DMS 273 treated with DMSO at 0.1 percent for 48 hours (cell line): ENCODE measurements at places on chromosomes 3 and 15.
A peak's percentile ranks its signal among the peaks of the same experiment; 100 is the strongest.

- DNase-seq, result peak; percentile 86
These were observed 801 bp downstream of the ARHGAP31 start for GRCh38 chr3:119294696-119295671.

DNA sequence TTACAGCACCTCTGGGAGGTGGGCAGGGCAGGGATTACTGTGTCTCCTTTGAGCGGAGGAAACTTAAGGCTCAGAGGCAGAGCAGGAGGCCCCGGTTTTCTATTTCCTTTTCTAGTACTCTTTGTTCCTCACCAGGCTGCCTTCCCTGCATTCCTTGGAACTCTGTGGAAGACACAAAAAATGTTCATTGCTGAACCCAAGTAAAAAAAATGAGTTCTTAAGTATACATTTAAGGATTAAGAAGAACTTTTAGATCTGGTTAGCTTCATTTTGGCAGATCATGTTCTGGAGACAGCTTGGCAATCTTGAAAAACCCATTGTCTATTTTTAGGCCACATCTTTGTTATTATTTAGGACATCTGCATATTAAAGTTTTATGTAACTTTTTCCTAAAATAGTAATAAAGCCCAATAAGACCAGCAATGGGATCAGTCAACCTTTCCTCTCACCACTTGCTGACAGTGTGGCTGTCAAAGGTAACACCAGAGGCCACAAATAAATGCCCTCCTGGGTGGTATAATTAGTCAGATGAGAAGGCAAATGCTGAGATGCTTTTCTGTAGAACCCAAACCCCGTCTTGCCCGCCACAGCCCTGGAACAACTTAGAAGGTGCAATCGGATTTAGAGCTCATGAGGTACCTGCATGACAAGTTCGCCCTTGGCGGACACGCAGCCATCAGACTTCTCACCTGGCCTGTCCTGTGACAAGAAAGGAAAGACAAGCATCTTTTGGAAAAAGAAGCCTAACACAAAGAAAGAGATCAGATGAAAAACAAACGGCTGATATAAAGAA is 97.2 kb downstream of the DGKG start:
- no peak for DNase-seq

GRCh38 chr3:39284457-39284881 is 4.6 kb upstream of the CX3CR1 start:
- no peak for DNase-seq

DNA sequence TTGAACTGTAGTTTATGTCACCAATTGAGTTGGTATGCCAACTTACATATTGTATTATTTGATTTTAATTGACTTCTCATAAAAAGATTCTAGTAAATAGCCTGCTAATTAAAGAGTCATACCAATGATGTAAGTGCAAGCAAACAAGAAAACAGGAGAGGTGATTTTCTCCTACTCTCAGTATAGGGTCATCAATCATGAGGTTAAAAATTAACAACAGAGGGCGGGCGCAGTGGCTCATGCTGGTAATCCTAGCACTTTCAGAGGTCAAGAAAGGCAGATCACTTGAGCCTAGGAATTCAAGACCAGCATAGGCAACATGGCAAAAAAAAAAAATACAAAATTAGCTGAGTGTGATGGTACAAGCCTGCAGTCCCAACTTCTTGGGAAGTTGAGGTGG is 108.7 kb downstream of the MYO9A start:
- DNase-seq, result no peak

DNA sequence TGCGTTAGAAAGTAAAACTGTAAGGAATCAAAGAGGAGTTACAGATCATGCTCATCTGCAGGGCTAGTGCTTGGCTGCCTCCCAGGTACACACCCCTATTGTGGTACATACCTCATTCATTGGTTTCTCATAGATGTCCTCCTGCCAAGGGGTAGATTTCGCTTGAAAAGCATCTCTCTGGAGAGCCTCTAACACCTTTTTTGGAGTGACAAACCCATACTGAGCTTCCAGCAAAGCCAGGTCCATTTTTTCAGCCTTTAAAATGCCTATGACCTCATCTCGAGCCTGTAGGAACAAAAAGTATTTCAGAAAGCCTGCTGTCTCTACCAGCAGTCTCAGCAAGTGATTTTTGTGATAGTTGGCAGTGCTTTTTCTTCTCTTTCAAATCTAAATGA is 112.1 kb downstream of the CMSS1 start:
- DNase-seq, result no peak

- no peak for DNase-seq
These were observed 66.6 kb downstream of the SYNPR start for GRCh38 chr3:63344661-63345060.

GRCh38 chr3:194333981-194334320 is 17.2 kb downstream of the CPN2 start:
- DNase-seq, result no peak

GRCh38 chr15:100705841-100706240 is 103.5 kb downstream of the ASB7 start:
- DNase-seq, result no peak

DNA sequence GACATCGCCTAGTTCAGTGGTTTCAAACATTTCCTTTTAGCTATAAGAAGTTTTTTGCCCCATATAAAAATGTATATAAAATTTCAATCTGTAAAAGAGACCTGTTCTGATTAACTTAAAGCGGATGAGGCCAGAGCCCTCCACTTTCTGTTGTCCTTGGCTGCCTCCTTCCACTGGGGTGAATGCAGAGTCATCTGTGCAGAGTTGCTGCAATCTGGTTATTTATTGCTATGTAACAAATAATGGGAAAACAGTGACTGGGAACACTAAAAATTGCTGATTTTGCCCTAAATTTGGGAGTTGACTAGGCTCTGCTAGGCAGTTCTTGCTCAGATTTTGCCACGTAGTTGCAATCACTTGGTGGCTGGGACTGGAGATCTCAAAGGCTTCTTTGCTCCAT is 637.8 kb downstream of the GRM7 start:
- DNase-seq, result no peak
